ENCODE measurements at places on chromosomes 16 and 17.

GRCh38 chr16:19583665-19584300 is 28.3 kb downstream of the VPS35L start:
- no peak for DNase-seq

DNA sequence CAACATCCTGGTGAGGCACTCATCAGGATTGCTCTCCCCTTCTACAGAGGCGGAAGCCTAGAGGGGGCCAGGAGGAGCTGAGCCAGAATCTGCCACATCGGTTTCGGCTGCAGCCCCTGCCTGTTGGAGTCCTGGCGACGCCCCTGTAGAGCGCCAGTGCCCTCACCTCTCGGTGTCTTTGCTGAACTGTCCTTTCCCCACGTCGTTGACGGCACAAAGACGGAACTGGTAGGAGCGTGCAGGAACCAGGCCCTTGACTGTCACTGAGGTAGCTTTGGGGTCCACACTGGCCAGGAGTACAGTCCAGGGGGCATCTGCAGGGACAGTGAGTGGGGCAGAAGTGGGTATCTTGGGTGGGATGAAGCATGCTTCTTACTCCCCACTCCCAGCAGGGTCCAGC is 110.3 kb upstream of the CDC42EP4 start:
- no peak for DNase-seq

GRCh38 chr17:50035421-50035879 is 20.5 kb upstream of the ITGA3 start:
- DNase-seq, result no peak

DNA sequence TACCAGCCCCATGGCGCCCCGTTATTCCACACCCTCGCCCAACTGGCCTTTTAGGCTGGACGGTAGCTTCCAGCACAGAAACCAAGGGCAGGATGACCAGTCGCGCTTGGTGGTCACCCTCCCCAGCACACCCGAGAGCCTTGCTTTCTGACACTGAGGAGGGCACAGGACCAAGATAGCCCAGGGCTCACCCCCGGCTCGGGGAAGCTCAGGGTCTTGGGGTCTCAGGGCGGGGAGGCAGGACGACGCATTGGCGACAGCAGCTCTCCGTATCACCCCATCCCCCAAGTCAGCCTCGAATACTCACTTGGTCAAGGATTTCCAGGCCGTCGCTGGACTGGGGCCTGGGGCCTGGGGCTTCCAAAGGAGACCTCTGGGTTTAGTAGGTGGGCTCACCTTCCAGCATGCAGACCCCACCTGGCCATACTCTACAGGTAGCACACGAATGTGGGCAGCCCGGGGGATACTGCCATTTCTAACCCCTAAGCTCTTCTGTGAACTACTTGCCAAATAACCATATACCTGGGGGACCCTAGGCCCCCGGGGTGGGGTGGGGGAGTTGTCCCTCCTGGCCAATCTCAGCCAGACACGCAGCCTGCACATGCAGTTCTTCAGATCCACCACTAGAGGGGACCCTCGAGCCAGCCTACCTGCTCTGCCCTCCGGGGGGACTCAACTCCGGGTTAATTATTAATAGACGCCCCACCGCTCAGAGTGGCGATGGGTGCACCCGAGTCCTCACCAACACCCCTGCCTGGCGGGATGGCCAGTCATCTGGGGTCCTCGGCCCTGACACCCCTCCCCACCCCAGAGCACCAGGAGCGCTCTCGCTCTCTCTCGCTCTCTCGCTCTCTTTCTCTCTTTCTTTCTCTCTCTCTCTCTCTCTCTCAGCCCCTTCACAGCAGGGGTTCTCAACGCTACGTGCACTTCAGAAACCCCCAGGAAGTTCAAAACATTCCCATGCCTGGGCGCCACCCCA is 30.0 kb downstream of the TBC1D16 start:
- peak; percentile 93 for DNase-seq

DNA sequence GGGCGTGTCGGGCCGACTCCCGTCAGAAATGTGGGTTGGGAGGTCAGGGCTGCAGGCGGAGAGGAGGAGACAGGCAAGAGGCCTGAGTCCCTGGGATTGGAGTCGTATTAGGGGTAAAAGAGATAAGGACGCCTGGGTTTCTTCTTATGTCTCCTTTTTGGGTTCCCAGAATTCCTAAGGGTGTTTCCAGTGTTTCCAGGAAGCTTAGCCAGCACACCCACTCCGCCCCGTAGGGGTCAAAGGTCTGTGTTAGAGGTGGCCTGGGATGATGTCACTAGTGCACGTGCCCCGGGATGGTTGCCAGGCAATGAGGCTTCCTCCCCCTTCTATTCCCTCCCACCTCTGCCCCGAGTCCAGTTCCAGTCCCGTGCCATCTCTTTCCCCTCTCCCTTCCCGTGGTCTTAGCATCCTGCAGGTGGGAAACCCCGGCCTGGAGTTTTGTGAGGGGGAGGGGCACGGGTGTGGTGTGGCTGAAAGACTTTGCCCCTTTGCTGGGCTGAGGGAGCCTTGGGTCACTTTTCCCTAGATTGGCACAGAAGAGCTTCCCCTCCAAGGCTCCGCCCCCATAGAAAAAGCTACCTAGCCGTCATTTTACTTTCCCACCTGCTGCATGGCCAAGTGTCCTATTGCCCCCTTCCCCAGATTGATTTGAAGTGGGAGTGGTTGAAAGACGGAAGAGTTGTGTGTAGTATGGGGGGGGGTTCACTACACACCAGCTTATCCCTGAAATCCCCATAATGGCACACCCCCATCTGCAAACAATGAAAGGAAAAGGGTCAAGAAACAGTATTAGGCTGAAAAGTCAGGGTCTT is 2.8 kb downstream of the KDM6B start:
- DNase-seq, result peak; percentile 85

DNA sequence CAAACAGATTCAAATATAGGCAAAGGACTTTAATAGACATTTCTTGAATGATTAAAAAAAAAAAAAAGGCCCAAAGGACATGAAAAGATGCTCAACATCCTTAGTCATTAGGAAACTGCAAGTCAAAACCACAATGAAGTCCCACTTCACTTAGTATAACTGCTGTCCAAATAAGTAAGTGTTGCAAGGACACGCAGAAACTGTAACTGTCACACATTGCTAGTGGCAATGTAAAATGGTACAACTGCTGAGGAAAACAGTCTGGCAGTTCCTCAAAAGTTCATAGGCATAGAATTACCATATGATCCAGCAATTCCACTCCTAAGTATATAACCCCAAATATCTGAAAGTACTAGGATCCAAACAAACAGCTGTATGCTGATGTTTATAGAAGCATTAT is 112.7 kb downstream of the BRIP1 start:
- no peak for DNase-seq

GRCh38 chr16:68068926-68069325 is 16.2 kb upstream of the NFATC3 start:
- no peak for DNase-seq

DNA sequence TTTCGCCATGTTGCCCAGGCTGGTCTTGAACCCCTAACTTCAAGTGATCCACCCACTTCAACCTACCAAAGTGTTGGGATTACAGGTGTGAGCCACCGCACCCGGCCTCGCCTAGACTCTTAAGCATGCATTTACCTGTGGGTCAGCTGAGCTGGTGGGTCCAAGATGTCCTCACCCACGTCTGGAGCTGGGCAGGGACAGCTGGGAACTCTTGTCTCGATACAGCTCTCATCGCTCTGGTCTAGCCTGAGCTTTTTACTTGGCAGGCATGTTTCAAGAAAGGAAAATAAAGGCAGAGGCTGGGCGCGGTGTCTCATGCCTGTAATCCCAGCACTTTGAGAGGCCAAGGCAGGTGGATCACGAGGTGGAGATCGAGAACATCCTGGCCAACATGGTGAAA is 56.9 kb upstream of the PHOSPHO1 start:
- DNase-seq, result no peak

GRCh38 chr17:14070344-14070984 is 1.2 kb downstream of the COX10 start:
- DNase-seq, result no peak

DNA sequence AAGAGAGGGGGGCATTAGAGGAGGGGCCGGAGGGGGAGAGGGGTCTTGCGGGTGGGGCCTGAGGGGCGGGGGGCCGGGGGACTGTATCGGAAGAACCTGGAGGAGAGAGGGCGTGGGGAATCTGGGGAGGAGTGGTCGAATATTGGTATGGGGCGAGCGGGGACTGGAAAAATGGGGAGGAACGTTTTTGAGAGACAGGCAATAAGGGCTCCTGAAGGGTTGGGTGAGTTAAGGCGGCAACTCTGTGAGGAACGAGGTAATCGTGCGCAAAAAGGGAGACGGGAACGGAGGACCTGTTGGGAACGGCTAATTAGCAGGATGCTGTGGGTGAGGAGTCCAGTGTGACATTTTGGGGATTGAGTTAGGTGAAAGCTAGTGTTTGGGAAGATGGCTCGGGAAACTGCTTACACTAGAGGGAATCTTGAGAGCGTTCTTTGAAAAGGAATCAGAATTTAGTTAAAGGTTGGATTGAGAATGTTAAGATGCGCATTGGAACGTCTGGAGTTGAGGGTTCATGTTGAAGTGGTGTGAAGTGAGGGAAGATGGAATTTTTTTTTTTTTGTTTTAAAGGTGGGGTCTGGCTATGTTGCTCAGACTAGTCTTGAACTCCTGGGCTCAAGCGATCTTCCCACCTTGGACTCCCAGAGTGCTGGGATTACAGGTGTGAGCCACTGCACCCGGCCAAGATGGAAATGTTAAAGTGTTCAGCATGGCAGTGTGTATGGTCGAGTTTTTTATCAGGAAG is 662 bp downstream of the WIPF2 start:
- peak; percentile 66 for DNase-seq
